ENCODE measurements at places on chromosomes 7 and 10.

- DNase-seq = no peak
Measured at GRCh38 chr10:79191951-79192676, 123.3 kb downstream of the ZMIZ1 start.

- DNase-seq = no peak
Measured at GRCh38 chr7:102153599-102153946, 133.1 kb upstream of the SH2B2 start.

GRCh38 chr10:110788620-110789385 is 82.9 kb upstream of the PDCD4 start:
- no peak for DNase-seq

DNA sequence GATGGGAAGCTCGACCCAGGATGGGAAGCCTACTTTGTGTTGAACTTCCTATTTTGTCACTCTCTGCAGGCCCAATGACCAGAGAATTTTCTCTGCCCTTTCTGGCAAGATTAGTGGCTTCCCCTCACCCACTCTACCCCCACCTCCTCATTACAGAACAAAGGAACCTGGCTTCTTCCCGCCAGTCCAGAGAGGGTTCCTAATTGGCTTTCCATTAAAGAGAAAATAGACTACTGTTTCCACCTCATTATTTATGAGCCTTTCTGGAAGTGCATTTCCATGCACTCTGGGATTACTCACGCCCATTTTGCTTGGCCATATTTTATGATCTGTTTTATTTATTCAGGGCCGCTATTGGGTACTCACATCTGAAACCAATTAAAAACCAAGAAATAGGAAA is 94.9 kb upstream of the TCF7L2 start:
- DNase-seq = no peak

- no peak for DNase-seq
Measured at GRCh38 chr10:50540069-50540825, 83.5 kb downstream of the SGMS1 start.

GRCh38 chr10:78861529-78862327 is 207.0 kb upstream of the ZMIZ1 start:
- peak; percentile 39 for DNase-seq

DNA sequence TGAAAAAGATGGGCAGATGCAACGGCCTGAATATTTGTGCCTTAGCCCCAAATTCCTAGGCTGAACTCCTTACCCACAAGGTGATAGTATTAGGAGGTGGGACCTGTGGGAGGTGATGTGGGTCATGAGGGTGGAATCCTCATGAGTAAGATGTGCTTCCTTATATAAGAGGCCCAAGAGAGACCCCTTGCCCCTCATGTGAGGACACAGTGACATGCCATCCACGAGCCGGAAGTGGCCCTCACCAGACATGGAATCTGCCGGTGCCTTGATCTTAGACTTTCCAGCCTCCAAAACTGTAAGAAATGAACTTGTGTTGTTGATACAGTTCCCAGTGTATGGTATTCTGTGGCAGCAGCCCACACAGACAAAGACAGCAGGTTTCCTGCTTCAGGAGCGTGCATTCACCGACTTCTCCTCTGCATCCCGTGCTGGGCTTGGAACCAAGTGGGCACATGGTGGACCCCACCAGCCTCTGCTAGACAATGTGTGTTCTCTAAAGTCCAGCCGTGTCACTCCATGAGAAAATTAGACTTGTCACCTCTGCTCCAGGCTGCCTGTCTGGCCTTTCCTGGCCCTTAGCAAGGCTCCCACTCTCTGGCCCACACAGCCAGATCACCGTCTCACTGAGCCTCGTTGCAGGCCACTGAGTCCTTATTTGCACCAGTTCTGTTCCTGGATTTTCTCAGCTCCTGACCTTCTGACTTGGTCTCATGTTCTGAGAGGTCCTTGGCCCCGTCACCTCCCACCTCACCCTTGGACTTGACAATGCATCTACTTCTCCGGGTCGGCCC is 52.9 kb upstream of the CACUL1 start:
- no peak for DNase-seq

- DNase-seq = no peak
Measured at GRCh38 chr7:66301249-66301648, 96.1 kb downstream of the TPST1 start.

- DNase-seq = no peak
Measured at GRCh38 chr10:71339796-71340589, 20.9 kb downstream of the SLC29A3 start.

DNA sequence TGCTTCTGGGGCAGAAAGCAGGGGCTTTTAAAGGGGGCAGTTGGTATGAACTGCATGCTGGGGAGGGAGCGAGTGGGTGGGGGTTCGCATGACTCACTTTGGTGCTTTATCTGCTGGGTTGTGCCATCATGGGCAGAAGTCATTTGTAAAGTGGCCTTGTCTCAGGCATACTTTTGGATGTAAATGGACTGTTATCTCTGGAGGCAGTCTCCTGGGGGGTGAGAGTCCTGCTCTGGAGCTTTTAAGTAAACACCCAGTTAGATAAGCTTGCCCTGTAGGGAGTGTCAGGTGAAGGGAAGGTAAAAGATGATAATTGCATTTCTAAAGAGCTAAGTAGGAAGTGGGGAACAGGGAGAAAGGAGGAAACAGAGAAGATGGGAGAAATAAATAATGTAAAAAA is 1.6 kb upstream of the GSTO1 start:
- no peak for DNase-seq

DNA sequence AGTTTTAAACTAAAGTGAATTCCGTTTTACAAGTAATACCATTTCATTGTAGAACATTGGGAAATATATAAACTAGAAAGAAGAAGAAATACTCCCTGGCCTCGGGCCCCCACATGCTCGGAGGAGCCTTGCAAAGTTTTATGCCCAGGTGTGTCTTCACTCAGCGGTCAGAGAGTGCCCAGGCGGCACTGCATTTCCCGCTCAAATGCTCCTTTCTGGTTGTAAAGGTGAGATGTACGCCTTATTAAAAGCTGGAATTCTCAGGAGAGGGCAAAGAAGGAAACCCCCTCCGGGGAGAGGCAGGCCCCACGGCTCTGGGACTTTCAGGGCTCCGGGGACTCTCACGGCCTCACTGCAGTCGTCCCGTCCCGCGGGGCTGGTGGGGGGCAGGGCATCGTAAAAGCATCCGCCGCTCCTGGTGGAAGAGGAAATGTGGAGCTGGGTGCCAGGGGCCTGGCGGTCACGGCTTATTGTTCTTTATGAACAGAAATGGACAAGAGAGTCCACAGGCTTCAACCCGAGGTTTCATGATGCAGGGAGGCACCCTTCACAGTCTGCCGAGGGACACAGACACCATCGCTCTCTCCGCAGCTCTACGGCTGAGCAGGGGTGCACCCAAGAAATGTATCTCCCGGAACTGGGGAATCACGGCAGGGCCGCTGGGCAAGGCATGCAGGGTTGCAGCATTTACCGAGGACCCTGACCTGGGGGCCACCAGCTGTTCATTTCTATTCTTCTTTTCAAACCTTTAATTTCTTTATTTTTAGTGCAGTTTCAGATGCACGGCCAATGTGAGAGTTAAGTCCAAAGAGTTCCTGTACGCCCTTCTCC is 47.7 kb upstream of the INPP5A start:
- no peak for DNase-seq

DNA sequence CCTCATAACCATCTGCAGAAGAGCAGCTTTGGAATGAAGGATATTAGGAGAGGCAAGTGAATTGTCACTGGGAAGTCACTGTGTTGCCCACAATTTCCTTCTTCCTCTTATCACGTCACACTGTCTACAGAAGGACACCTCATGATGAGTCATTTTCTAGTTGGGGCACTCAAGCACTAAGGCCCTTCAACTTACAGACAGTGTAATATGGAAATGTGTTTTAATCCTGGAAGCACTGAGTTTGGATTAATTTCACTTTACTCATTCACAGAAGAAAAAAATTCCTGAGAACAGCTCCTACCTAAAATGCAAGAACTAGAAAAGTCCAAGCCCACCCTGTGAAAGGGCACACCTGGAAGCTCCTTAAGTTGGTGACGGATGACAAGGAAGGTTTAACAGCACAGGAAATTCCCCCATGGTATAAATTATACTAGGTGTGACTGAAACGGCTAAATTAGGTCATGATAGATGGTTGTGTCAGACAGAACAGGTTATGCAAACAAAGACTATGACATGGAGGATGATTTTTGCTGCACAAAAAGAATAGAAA is 56.6 kb downstream of the PARD3 start:
- DNase-seq = no peak

DNA sequence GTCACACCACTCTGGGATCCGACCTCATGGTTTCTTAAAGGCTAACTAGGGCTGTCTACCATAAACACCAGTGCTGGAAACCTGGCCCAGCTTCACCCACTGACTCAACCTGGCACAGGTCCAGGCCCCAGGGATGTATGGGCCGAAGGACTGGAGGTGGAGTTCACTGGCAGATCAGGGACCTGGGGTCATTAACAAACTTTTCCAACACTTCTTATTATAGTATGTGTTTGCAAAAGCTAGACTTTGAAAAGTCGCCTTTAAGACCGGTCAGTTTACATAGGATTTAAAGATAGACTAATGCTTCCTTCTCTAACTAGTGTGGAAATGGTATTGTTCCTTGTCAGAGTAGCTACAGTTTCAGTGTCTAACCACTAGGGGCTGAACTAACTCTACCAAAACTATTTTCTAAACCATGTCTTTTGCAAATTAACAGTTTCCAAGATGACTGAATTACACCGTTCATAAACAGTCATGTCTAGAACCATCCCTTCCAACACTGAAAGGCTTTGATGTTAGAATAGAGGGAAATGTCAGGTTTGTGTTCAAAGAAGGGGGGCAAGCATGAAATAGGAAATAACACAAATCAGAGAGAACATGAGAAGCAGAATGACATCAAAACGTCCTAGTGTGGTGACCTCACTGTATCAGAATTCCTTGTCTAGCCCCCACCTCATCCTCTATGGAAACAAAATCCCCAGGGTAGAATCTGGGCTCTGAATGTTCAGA is 29.7 kb downstream of the STN1 start:
- no peak for DNase-seq

DNA sequence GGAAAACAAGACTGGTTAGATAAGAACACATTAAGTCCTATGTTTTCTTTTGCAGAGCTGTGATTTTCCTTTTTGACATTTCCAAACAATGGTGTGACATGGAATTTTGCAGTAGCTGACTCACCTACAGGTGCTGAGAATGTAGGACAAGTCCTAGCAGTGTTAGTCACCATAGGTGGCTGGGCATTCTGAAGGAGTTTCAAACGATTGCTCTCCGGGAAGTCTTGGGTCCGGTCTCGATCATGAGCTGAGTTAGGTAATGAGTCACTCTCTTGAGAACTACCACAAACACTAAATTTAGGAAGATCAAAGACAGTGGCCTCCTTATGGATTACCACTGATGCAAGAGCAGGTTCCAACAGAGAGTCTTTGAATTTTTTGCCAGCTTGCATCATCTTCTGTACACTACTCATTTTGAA is 3.6 kb downstream of the FIGNL1 start:
- DNase-seq = no peak

- DNase-seq = no peak
Measured at GRCh38 chr10:103451091-103451813, 918 bp downstream of the CALHM2 start.

GRCh38 chr7:104921596-104921995 is 92.4 kb upstream of the KMT2E start:
- DNase-seq = no peak

GRCh38 chr7:132376361-132377013 is 199.8 kb downstream of the PLXNA4 start:
- DNase-seq = no peak

GRCh38 chr7:106196460-106197021 is 84.4 kb upstream of the SYPL1 start:
- no peak for DNase-seq

DNA sequence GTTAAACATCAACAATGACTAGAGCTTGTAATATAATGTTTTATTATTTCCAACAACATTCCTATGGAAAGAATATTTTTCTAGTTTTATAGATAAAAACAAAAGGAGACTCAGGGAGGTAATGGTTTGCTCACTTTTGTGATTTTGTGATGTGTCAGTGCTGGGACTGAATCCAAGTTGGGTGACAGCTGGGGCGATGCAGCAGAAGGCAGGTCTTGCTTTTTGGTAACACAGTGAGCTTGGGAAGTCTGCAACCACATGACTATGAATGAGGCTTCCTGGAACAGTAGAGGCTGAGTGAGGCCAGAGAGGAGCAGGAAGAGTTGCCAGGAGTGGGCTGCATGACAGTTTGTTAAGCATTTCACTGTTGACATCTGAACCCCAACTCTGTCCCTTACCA is 4.9 kb upstream of the YKT6 start:
- no peak for DNase-seq

Measured in NCI-H1092 (cell line).